ENCODE measurements at places on chromosomes 7 and 10.

DNA sequence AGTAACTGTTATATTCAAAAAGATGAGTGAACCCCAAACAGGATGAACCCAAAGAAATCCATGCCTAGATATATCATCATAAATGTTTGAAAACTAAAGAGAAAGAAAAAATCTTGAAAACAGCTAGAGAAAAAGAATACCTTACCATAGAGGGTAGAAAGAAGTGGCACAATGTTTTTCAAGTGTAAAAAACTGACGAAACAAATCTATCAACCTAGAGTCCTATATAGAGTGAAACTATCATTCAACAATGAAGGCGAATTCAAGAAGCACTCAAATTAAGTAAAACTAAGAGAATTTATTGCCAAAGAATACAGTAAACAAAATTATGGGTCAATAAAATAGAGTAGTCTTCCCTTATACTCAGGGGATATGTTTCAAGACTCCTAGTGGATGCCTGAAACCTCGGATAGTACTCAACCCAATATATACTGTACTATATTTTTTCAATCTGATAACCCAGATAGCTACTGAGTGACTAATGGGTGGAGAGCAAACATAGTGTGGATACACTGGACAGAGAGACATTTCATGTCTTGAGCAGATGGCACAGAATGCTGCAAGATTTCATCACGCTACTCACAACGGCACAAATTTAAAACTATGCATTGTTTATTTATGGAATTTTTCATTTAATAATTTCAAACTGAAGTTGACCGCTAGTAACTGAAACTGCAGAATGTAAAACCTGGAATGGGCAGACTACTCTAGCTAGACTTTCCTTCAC lies 52.6 kb upstream of the TMEM106B start:
- no peak for DNase-seq

- DNase-seq: no peak
These were observed 500.2 kb upstream of the GALNT17 start for GRCh38 chr7:70631718-70632117.

DNA sequence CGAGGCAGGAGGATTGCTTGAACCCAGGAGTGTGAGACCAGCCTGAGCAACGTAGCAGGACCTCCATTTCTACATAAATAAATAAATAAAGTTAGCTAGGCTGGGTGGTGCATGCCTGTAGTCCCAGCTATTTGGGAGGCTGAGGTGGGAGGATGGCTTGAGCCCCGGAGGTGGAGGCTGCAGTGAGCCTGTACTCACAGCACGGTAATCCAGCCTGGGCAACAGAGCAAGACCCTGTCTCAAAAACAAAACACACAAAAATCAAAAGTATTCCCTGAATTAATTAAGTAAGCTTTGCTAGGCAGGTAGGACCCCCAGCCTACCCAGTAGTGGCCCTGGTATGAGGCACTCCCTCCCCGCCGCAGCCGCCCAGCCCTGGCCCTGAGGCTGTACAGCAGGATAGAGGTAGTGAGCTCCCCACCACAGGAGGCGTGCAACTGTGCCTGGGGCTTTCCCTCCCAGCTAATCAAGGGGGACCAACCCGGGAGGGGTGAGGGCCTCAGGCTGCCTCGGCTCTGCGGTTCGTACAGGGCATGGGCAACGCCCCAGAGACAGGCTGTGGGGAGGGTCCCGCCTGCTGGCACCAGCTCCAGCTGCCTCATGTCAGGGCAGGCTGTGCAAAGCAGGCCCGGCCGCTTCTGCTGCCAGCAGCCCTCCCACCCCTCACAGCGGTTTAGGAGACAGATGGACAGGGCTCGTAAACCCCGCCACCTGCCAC lies 1.0 kb upstream of the CYP2W1 start:
- DNase-seq: no peak

DNA sequence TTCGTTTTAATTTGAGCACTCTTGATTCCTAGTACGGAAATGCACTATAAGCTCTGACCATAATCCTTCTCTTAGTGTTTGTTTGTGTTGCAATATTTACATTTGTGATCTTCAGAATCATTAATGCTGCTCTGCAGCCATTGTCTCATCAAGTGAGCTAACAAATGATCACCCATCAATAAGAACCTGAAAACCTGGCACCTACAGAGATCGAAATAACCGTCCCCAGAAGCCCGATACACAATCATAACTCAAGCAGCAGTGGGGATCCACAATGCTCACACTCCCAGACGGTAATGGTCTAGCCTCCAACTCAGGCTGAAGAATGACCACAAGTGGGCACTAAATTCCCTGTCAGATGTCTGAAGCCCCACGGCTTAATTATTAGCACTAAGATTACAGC lies 156.0 kb upstream of the NFE2L3 start:
- DNase-seq: no peak

- DNase-seq: no peak
These were observed 32.2 kb upstream of the ZFAND2A start for GRCh38 chr7:1192171-1192676.

- DNase-seq: no peak
These were observed 21.7 kb downstream of the KLHDC10 start for GRCh38 chr7:130091999-130092398.

GRCh38 chr10:118965645-118966044 lies 63.9 kb upstream of the NANOS1 start:
- DNase-seq: no peak

DNA sequence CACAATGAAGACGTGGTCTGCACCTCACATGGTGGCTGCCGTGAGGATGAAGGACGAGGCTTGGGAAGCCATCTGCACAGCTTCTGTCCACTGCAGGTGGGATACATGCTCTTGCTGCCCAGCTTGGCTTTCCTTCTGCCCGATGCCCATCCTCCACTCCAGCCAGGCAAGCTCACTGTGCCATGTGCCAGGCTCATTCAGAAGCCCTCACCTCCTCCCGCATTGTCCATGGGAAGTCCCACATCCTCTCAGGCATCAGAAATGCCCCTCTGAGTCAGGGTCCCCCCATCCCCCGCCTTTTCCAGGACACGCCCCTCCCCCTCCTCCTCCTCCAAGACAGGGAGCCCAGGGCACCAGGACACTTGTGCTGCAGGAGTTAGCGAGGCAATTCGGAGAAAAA lies 4.6 kb upstream of the NOM1 start:
- no peak for DNase-seq

GRCh38 chr10:87974769-87975168 lies 111.3 kb downstream of the PTEN start:
- no peak for DNase-seq

- no peak for DNase-seq
These were observed 125.8 kb downstream of the RAB11FIP2 start for GRCh38 chr10:117920956-117921355.

GRCh38 chr10:57696641-57697040 lies 571.1 kb downstream of the IPMK start:
- DNase-seq: no peak

- no peak for DNase-seq
These were observed 256.7 kb upstream of the NPVF start for GRCh38 chr7:25485026-25485425.

Data from GM18507 (cell line).